ENCODE measurements at places on chromosomes 4 and X. TPM values are rescaled to one million over a fixed set of nuclear protein-coding genes. Genes with fewer than 3 reads are reported as not detected.

NALF2 gene
- not detected for total RNA-seq

HTRA3 gene
- not detected for total RNA-seq

ADGRL3 gene
- total RNA-seq = not detected

ANKRD50 gene
- 0.93 TPM for total RNA-seq

FGFR3 gene
- not detected for total RNA-seq

PAGE4 gene
- total RNA-seq = not detected

NIPAL1 gene
- 2.5 TPM for total RNA-seq

SYNPO2 gene
- 0.99 TPM for total RNA-seq

SLC6A14 gene
- not detected for total RNA-seq

SPACA5 gene
- not detected for total RNA-seq

SMIM14 gene
- total RNA-seq = 16.8 TPM

CXCL1 gene
- total RNA-seq = not detected

BGN gene
- total RNA-seq = not detected

ODAPH gene
- total RNA-seq = not detected

HPGD gene
- total RNA-seq = 6.8 TPM

OPRPN gene
- total RNA-seq = not detected

ANKRD17 gene
- total RNA-seq = 63.4 TPM

TRIM2 gene
- 1.1 TPM for total RNA-seq

BMP3 gene
- total RNA-seq = not detected

OCRL gene
- 3.1 TPM for total RNA-seq

FAM9C gene
- not detected for total RNA-seq

STK26 gene
- total RNA-seq = 57.6 TPM

SRPX2 gene
- total RNA-seq = not detected

NFXL1 gene
- total RNA-seq = 15.2 TPM

DCAF8L2 gene
- total RNA-seq = not detected

TEX13C gene
- total RNA-seq = not detected

Measured in naive thymus-derived CD8-positive, alpha-beta T cell (primary cell).